ENCODE measurements at places on chromosomes 2 and 18. TPM values are rescaled to one million over a fixed set of nuclear protein-coding genes. Genes with fewer than 3 reads are reported as not detected.

The FAM210A gene
- total RNA-seq = 19.5 TPM

The TP53I3 gene
- total RNA-seq = 2.5 TPM

The GTF2A1L gene
- total RNA-seq = not detected

The CRYGD gene
- not detected for total RNA-seq

The UGT1A4 gene
- not detected for total RNA-seq

The IL1F10 gene
- not detected for total RNA-seq

The PER2 gene
- total RNA-seq = 11.8 TPM

The GPR155 gene
- 33.3 TPM for total RNA-seq

The KYNU gene
- not detected for total RNA-seq

The DHRS9 gene
- total RNA-seq = not detected

The SERPINB12 gene
- total RNA-seq = not detected

The SLC16A14 gene
- 0.27 TPM for total RNA-seq

- no peak for DNase-seq
Measured at GRCh38 chr2:223729781-223730180, 107.6 kb downstream of the AP1S3 start.

- no peak for DNase-seq
Measured at GRCh38 chr2:43885132-43885632, 46.4 kb downstream of the ABCG8 start.

- DNase-seq = no peak
Measured at GRCh38 chr2:62074233-62074632, 121.7 kb upstream of the B3GNT2 start.

- no peak for DNase-seq
Measured at GRCh38 chr2:46815121-46815802, 100.3 kb downstream of the MCFD2 start.

DNA sequence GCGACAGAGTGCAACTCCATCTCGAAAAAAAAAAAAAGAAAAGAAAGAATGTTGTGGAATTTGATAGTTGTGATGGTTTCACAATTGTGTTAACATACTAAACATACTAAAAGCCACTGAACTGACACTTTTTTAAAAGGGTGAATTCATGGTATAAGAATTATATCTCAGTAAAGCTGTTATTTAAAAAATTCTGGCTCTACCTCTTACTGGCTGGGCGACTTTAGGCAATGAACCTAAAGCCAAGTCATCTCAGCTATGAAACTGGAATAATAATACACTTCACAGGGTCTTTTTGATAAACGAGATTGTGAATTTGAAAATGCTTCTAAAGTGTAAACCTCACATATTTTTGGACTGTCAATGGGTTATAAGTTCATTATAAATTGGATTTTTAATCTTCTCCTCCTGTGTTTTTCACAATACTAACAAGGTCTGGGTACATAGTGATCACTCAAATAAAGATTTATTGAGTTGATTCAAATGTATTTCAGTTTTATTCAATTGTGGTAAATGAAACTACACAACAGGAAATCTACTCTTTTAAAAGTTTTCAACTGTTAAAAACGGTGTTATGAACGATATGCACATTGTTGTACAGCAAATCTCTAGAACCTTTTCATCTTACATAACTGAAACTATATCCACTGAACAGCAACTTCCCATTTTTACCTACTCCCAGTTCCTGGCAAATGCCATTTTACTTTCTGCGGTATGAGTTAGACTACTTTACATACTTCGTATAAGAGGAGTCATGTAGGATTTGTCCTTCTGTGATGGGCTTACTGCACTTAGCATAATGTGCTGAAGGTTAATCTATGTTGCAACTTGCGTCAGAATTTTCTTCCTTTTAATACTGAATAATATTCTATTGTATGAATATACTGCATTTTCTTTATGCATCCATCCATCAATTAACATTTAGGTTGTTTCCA, 43.0 kb upstream of the GTF2A1L start:
- DNase-seq = no peak

DNA sequence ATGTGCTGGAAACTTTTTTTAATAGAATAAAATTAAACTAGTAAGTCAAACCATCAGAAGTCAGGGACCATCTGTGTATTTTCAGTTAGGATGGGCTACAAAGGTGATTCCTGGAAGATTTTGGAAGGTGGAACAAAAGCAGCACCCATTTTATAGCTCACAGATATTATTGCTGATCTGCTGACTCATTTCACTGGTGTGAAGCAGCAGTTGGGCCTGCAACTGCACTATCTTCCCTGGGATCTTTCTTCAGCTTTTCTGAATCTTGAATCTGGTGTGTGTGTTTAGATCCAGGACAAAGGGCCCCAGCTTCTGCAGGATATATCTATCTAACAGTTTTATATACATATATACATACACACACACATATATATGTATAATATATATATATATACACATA, 35.6 kb upstream of the BCL11A start:
- no peak for DNase-seq

- DNase-seq = no peak
Measured at GRCh38 chr2:192060161-192060560, 134.6 kb downstream of the TMEFF2 start.

- no peak for DNase-seq
Measured at GRCh38 chr2:11175293-11175795, 20.1 kb downstream of the SLC66A3 start.

DNA sequence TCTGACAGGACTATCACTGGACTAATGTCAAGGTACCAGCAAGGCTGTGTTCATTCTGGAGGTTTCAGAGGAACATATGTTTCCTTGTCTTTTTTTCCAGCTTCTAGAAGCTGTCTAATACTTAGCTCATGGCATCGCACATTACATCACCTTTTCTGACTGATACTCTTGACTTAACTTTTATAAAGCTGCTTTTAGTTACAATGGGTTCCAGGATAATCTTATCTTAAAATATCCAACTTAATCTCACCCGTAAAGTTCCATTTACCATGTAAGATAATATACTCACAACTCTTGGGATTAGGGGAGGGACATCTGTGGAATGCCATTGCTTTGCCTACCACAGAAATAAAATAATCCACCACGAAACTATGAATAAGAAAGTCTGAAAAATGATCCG, 394.2 kb downstream of the CDH19 start:
- no peak for DNase-seq

GRCh38 chr2:880201-880970, 70.3 kb upstream of the SNTG2 start:
- no peak for DNase-seq

DNA sequence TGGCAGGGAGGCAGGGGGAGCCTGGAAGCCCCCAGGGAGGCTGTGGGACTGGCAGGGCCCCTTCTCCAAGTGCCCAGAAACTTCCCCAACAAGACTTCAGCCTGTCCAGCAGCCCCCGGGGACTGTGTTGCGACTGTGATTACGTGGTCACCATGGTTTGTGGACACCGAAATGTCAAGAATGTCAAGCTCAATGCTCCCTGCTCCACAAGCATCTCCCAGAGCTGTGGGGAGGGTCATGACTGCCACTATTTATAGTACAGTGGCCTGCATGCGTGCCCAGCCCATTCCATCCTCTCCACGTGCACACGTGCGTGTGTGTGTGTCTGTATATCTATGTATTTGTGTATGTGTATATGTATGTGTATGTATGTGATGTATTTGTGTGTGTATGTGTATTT, 93.8 kb upstream of the MBOAT2 start:
- no peak for DNase-seq

DNA sequence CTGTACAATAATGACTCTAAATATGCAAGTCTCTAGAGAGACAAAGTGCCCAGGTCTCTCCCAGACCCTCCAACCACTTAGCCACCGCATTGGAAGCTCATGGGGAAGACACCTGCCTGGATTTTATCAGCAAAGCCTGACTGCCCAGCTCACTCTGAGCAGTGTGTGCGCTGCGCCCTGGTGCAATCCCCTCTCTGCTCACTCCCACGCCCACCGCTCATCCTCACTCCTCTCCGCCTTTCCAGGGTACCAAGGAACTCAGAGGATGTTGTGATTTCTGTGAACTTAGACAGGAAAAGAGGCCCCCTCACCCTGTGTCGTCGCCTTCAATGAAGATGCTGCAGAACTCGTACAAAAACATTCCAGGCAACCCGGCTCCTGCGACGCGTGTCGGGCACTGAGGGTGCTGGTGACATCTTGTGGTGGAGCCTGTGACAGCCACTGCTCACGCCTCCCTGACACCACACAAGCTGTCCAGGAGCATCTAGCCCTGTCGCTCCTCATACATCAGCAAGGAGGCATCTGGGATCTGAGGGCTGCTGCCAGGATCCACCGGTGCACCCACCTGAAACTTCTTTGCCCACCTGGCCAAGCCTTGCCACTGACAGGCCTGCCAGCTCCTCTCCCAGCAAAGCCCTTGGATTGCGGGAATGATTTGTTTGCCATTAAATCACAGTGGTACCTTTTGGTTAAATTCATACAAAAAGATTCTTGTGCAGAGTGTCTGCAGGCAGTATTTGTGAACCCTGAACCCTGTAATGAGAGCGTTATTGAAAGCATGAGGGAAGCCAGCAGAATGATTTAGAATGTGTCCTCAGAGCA, 220.4 kb downstream of the ZNF516 start:
- DNase-seq = no peak

DNA sequence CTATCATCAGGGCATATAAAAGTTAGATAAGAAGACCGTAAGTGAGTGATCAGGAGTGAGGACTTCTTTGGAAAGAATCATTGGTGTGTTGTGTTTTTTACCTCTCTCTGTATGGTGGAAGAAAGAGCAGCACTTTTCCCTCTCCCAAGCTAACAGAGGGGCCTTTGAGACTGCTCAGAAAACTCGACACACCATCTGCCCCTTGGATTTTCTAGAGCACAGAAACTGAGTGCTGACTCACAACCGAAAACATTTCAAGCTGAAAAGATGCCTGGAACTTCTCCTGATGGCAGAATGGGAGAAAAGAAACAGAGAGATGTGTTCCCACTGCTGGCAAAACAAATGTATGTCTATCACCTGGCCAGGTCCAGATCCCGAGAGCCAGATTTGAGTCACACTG, 156.6 kb downstream of the DNAH7 start:
- no peak for DNase-seq

GRCh38 chr18:56902653-56903052, 244.2 kb upstream of the BOD1L2 start:
- no peak for DNase-seq

DNA sequence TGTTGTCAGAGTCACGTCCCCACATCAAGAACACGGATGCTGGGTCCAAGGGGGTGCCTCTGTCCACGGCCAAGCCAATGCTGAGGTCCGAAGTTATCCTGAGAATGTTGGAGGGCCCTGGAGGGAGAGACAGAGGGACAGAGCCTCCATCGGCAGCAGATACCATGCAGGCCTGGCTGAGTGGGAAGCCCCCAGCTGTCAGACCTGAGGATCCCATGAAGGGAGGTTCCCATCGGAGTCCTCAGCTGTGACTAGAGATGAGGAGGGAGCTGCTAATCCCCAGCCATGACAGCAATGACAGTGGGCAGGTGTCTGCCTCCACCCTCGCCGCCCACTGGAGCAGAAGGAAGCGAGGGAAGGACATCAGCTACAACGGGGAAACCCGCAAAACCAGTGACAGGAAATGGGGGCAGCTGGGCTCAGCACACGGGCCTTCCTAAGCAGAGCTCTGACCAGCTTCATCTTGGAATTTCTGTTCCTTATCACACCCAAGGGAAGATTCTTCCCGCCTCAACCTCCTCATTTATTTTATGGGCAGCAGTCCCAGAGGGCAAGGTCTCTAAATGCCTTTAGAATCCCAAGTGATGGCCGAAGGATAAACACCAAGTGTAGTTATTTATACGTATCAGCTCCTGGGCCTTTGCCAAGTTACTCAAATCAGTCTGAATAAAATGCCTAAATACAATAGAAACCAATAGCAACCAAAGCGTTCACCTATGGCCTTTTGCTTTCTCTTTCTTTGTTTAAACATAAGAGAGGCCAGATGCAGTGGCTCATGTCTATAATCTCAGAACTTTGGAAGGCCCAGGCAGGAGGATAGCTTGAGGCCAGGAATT, 32.2 kb downstream of the FAM178B start:
- DNase-seq = peak; percentile 66

- no peak for DNase-seq
Measured at GRCh38 chr2:83991992-83992391, 467.1 kb downstream of the SUCLG1 start.

- DNase-seq = no peak
Measured at GRCh38 chr2:8884812-8885211, 47.4 kb upstream of the KIDINS220 start.

DNA sequence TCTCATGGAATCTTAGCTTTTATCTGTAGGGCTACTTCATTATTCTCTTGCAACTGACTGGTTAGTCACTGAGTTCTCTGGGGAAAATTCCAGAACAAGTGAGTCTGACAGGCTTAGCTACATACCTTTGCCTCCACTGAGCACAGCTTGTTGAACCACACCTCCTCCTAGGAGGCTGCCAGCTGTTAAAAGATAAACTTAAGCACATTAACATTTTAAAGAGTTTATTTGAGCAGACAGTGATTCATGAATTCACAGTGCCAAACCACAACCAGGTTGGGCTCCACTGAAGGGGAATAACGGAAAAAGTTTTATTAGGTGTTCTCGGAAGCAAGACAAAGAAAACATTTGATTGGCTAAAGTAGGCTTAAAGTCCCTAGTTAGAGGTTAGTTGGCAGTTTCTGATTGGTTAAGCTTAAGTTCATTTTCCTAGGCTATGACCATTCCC, 12.5 kb upstream of the SLC38A11 start:
- no peak for DNase-seq

- no peak for DNase-seq
Measured at GRCh38 chr2:86135653-86136052, 29.6 kb downstream of the PTCD3 start.

DNA sequence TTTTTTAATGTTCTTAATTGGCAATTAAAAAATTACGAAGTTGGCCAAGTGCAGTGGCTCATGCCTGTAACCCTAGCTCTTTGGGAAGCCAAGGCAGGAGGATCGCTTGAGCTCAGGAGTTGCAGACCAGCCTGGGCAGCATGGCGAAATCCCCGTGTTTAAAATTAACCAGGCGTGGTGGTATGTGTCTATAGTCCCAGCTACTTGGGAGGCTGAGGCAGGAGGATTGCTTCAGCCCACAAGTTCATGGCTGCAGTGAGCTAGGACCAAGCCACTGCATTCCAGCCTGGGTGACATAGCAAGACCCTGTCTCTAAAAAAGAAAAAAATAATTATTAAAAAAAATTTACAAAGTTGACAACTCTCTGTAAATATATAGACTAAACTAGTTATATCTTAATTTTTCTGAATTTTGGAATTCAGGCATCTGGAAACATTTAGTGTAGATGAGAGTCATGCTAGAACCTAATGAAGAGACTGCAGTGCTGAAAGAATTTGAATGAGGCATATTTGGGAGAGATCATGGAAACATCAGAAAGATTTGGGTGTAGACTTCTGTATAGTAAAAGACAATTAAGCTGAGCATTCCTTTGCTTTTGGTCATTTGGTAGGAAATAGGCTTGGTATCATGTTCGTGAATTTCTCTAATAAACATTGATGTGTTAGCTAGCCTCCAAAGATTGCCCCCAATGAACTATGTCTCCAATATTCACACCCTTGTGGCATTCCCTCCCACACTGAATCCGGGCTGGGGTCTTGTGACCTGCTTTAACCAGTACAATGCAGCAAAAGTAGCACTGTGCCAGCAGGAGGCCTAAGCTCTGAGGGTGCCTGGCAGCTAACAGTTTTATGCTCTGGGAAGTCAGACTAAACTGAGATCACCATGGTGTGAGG, 4.2 kb upstream of the ROCK1 start:
- DNase-seq = no peak

GRCh38 chr18:79986726-79987125, 1.6 kb downstream of the TXNL4A start:
- DNase-seq = no peak

Data from activated CD4-positive, alpha-beta T cell treated with anti-CD3 and anti-CD28 coated beads, Interleukin-2, amount 10 ng/mL, durations not matched to agents 7 days and 5 days (primary cell).